CD8-positive, alpha-beta memory T cell (primary cell): ENCODE measurements at places on chromosomes 7 and 10. TPM values are rescaled to one million over a fixed set of nuclear protein-coding genes. Genes with fewer than 3 reads are reported as not detected.

DNA sequence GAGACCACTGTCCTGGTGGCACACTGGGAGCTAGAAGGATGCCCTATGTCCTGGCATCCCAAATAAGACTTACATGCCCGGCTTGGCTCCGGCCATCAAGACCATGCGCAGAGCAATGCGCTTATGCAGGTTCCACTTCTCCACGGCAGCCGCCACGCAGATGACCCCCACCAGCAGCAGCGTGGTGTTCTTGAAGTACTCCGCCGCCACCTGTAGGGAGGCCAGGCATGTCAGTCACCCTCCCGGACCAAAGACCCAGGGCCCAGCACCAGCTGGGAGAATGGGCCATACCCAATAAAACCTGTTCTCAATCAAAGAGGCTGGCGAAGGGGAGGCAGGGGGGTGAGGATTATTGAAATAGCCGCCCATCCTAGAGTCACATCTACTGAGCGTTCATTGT, 19.9 kb downstream of the SLC13A4 start:
- no peaks in the 10 kb centered on the region for H3K27me3 ChIP-seq
- H3K27ac ChIP-seq = no peak overlapping the region
- no peak overlapping the region for H3K4me3 ChIP-seq
- no peak for DNase-seq
- no peaks in the 10 kb centered on the region for H3K36me3 ChIP-seq
- no peaks in the 10 kb centered on the region for H3K4me1 ChIP-seq

DNA sequence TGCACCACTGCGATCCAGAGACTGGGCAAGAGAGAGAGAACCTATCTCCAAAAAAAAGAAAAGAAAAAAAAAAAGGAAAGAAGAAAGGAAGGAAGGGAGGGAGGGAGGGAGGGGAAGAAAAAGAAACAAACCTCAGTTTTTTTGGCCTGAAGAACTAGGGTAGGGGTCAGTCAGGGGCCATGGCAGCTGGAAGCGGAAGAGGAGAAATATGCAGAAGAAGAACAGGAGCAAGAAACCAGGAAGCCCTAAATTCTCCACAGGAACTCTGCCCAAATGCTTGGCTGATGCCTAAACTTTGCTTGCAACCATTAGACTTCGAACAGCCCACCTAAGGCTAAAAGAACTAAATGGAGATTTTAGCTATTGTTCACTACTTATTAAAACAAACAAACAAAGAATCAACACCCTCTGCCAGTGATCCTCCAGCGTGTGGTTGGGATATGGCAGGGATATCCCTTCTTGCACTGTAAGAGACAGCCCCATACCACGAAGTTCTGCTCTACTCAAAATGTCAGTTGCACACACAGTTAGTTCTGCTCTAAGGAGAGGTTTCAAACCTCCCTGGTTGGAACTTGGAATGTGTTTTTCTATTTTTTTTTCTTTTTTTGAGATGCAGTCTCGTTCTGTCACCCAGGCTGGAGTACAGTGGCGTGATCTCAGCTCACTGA, 139.5 kb downstream of the FAM107B start:
- H3K36me3 ChIP-seq = no peaks in the 10 kb centered on the region
- H3K4me3 ChIP-seq = no peak overlapping the region
- no peak overlapping the region for H3K27ac ChIP-seq
- no peak for DNase-seq
- no peaks in the 10 kb centered on the region for H3K4me1 ChIP-seq

- no peaks in the 10 kb centered on the region for H3K4me1 ChIP-seq
- no peaks in the 10 kb centered on the region for H3K36me3 ChIP-seq
- no peak overlapping the region for H3K27ac ChIP-seq
These were observed 173.5 kb upstream of the NFE2L3 start for GRCh38 chr7:25978466-25978865.

Gene NXPH1
- total RNA-seq = not detected

GRCh38 chr10:132974886-132975830, 32.8 kb upstream of the CFAP46 start:
- no peaks in the 10 kb centered on the region for H3K36me3 ChIP-seq
- no peaks in the 10 kb centered on the region for H3K4me1 ChIP-seq

- peaks cover 7% of the 10 kb centered on the region for H3K27me3 ChIP-seq
- no peaks in the 10 kb centered on the region for H3K4me1 ChIP-seq
- no peaks in the 10 kb centered on the region for H3K36me3 ChIP-seq
These were observed 7.1 kb upstream of the HOXA2 start for GRCh38 chr7:27109466-27110185.

Gene ZCCHC24
- 0.83 TPM for total RNA-seq

DNA sequence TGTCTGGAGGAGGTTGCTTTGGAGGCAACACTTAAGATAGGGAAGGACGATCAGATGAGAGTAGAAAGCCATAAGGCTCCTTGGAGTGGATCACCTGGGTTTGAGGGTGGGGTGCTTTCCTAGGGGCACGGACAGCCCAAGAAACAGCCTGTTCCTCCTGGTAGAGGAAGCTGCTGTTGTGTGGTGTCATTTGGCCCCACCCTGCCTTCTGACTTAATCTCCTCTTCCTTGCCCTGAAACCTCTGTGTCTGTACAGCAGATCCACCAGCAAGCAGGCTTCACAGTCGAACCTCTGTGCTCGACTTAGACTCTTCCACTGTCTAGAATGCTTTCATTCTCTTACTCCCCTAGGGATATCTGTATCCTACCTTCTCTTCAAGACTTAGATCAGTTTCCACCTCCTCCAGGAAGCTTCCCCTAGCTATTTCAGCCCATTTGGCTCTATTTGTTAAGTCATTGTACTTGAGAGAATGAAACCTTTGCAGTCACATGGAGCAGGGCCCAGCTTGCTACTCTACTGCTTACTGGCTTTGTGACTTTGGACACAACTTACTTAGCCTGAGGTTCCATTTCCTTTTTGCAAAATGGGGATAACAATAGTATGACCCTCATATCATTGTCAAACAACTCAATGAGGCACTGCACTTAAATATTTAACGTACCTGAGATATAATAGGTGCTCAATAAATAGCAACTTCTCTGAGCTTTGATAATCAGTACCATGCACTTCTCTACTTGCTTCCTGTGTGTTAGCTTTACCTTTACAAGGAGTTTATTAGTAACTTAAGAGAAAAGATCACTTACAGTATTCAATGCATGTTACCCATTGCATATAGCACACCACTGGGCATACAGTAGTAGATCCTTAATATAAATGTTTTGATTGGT, 5.0 kb downstream of the MXI1 start:
- H3K36me3 ChIP-seq = no peaks in the 10 kb centered on the region
- H3K27ac ChIP-seq = peak overlapping the region; percentile 93
- H3K4me3 ChIP-seq = peak overlapping the region; percentile 95
- DNase-seq = peak; percentile 63
- peaks cover 49% of the 10 kb centered on the region for H3K4me1 ChIP-seq

DNA sequence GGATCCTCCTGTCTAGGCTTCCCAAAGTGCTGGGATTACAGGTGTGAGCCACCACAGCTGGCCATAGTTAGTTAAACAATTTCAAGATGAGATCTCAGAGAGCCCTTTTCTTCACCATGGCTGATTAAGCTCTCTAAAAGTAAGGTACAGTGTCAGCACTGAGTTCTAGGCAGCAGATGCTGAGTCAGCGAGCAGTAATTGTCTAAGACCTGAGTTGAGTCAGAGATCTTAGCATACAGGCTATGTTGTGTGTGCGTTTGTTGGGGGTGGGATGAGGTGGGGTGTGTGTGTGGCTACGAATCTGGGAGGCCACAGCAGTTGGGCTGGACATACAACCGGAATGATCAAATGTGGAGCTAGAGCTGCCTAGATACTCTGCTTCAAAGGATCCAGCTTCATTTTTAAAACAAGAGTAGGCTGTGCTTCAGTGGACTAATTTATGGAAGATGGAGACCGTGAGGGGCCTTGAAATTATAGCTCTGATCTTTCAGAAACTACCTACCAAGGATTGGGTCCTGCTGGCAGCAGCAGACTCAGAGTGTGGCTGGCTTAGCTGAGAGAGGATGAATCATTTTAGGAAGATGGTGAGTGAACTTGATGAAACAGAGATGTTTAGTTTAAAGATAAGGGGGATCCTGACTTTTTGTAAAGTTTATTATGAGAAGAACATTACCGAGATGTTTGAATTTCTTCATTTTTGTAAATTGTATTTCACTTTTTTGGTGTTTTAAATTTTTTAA, 17.5 kb upstream of the MTPN start:
- DNase-seq = no peak
- H3K4me1 ChIP-seq = peaks cover 5% of the 10 kb centered on the region
- H3K4me3 ChIP-seq = no peak overlapping the region
- H3K36me3 ChIP-seq = no peaks in the 10 kb centered on the region
- no peak overlapping the region for H3K27ac ChIP-seq
- H3K27me3 ChIP-seq = no peaks in the 10 kb centered on the region

GRCh38 chr10:83769281-83769820, 370.0 kb upstream of the GHITM start:
- no peaks in the 10 kb centered on the region for H3K4me1 ChIP-seq
- no peaks in the 10 kb centered on the region for H3K36me3 ChIP-seq
- no peak for DNase-seq
- H3K27ac ChIP-seq = no peak overlapping the region
- H3K27me3 ChIP-seq = no peaks in the 10 kb centered on the region
- no peak overlapping the region for H3K4me3 ChIP-seq

- H3K27ac ChIP-seq = peak overlapping the region; percentile 46
- H3K27me3 ChIP-seq = no peaks in the 10 kb centered on the region
- no peaks in the 10 kb centered on the region for H3K36me3 ChIP-seq
- DNase-seq = no peak
- H3K4me3 ChIP-seq = peak overlapping the region; percentile 58
These were observed 1.3 kb downstream of the LCOR start for GRCh38 chr10:96833220-96834001.

DNA sequence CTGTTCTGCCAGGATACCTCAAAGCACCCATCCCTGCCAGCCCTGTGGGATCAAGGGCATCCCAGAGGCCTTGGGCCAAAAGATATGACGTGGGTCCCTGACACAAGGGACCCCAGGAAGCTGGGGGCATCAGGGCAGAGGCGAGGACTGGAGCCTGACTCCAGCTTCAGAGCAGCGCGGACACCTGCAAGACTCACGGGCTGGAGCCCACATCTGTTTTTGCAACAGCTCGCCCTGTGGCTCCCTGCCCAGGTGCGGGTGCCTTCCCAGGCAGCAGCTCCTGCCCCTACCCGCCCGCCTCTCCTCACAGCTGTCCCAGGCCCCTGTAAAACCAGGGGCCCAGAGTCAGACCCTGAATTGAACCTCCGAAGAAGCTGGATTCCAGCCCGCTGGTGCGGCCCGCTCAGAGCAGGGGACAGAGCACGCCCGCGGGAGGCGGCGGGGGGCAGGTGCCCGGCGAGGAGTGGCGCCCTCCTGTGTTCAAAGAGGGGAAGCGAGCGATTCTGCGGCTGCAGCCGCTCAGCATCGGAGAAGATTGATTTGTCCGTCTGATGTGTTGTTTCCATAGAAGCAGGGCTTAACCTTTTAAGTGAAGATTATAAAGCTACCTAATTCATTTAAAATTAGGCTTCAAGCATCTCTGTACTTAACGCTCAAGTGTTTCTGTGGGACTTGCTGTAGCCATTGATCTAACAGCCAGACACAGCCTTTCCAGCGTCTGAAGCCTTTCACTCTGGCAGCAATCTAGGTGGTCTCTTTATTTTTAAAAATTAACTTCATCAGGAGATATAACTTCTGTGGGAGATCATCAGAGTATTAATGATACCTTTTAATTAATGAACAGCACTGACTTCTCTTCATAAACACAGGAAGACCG, 88.4 kb downstream of the BEND7 start:
- peak; percentile 29 for DNase-seq
- H3K27ac ChIP-seq = no peak overlapping the region
- peaks cover 13% of the 10 kb centered on the region for H3K27me3 ChIP-seq
- H3K4me3 ChIP-seq = peak overlapping the region; percentile 55
- peaks cover 15% of the 10 kb centered on the region for H3K4me1 ChIP-seq

DNA sequence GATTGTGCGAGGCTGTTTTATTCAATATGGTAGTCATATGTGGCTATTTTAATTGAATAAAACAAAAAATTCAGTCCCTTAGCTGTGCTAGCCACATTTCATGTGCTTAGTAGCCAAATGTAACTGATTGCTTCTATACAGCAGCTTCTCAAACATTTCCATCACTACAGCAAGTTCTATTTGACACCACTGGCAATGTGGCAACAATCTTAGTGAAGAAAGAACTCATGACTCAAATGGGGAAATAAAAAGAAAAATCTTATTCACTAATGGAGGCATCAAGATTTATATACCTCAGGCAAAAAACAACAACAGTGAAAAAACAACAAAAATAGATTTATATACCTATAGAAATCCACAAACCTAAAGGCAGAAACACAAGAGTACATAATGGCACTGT, 17.9 kb downstream of the SEM1 start:
- H3K36me3 ChIP-seq = peaks cover 5% of the 10 kb centered on the region
- no peaks in the 10 kb centered on the region for H3K4me1 ChIP-seq
- no peaks in the 10 kb centered on the region for H3K27me3 ChIP-seq
- DNase-seq = no peak

- no peak overlapping the region for H3K4me3 ChIP-seq
- DNase-seq = no peak
- no peak overlapping the region for H3K27ac ChIP-seq
- H3K27me3 ChIP-seq = no peaks in the 10 kb centered on the region
- H3K4me1 ChIP-seq = no peaks in the 10 kb centered on the region
These were observed 28.4 kb upstream of the FAM204A start for GRCh38 chr10:118370499-118370898.

DNA sequence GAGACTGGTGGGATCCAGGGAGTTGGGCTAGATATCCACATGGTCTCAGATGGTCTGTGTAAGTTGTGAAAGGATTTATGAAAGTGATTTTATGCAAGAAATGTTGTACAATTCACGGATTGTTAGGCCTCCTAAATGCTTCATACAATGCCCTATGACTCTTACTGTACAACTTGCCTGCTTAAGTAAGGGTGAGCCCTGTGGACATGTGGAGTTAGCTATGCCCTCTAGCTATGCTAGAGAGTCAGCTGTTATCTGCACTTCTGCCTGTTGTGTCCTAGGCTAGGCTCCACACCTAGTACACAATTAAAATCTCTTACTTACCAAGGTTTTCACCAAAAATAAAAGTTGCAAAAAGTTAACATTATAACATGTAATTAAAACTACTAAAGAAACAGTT, 1.7 kb upstream of the CFAP43 start:
- no peak overlapping the region for H3K27ac ChIP-seq
- H3K4me1 ChIP-seq = peaks cover 6% of the 10 kb centered on the region
- no peaks in the 10 kb centered on the region for H3K27me3 ChIP-seq
- DNase-seq = no peak
- H3K4me3 ChIP-seq = no peak overlapping the region

DNA sequence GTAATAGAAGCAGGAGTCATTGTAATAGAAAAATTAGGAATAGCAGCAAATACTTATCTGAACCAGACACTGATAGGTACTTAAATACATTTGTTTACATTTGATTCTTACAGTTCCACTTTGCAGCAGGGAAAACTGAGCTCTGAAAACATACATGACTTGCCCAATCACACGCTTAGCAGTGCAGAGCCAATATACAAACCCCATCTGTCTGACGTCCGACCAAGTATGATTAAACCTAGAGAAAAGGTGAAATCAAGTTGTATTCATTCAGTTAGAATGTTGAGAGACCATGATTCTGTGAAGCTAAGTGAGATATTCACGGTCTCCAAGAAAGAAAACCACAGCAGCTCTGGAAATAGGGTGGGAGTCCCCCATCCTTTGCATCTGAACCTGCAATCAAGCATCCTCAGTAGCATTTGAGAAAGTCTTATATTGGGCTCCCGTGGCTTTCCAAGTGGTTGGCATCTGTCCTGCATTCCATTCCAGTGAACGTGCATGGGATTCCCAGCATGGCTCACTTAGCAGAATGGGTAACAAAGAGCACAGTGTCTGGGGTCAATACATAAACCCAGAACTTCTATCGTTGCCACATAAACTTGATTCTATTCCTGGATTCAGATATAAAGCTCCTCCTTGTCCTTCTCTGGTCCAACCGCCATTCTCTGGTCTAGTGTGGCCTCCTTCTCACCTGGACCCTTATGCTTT, 148.7 kb upstream of the RSU1 start:
- no peak overlapping the region for H3K27ac ChIP-seq
- H3K27me3 ChIP-seq = no peaks in the 10 kb centered on the region
- H3K36me3 ChIP-seq = no peaks in the 10 kb centered on the region
- peaks cover 8% of the 10 kb centered on the region for H3K4me1 ChIP-seq
